ENCODE measurements at places on chromosomes 13 and 19.

GRCh38 chr13:27772651-27773425, 19.4 kb upstream of the GSX1 start:
- DNase-seq = no peak

DNA sequence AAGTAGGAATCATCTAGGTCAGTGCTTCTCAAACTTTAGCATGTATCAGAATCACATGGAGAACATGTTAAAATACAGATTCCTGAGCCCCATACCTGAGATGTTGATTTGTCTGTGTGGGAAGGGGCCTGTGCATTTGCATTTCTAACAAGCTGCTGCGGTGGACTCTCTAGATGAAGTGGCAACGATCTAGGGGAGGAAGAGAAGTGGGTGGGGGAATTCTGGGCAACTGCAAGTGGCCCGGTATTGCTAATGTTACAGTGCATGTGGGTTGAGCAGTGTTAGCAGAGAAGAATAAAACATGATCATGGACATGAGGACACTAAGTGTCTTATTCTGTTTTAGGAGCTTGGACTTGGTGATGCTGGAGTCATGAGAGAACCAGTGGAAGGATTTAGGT, 329.0 kb downstream of the OLFM4 start:
- DNase-seq = no peak

DNA sequence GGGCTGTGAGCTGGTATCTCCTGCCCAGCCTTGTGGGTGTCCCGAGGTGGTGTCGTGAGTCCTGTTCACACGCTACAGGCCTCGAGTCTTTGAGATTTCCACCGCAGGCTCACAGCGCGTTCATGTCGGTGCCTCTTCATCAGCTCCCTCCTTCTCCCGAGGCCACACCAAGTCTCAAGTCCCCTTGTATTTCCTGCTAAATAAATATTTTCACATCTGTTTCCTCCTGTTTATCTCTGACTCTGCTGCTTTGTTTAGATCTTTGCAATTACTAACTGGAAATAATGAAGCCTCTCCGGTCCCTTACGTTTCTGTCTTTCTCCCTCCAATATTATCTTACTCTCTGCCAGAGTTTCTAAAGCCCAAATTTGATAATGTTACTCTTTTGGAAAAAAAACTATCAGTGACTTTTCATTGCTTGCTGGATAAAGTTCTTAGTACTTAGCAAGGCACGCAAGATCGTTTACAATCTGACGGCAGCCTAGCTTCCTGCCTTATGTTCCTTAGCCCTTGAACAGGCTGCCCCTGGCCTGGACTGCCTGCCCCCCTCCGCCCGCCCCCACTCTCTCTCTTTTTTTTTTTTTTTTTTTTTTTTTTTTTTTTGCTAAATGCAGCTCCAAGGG, 130.5 kb upstream of the RNF113B start:
- DNase-seq = no peak

- no peak for DNase-seq
Measured at GRCh38 chr13:32224916-32225315, 90.2 kb downstream of the ZAR1L start.

GRCh38 chr13:31887286-31887685, 144.3 kb upstream of the FRY start:
- DNase-seq = no peak

GRCh38 chr19:17021328-17021727, 5.3 kb downstream of the CPAMD8 start:
- DNase-seq = no peak

- DNase-seq = peak; percentile 77
Measured at GRCh38 chr19:49937750-49938381, 8.6 kb upstream of the NUP62 start.

GRCh38 chr19:39098365-39099269, 14.4 kb downstream of the ACP7 start:
- no peak for DNase-seq

DNA sequence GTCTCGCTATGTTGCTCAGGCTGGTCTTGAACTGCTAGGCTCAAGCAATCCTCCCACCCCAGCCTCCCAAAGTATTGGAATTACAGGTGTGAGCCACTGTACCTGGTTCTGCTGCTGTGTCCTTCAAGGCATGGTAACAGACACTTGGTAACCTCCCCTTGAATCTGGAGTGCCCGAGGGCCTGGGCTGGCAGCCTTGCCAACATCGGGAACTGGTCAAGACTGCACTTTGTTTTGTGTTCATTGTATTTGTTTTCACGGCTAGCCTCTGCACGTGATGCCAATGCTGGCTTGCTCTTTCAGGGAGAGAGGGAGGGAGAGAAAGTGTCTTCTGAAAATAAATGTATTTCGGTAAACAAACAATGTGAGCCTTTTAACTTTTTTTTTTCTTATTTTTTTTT, 12.0 kb downstream of the CERS4 start:
- peak; percentile 14 for DNase-seq

DNA sequence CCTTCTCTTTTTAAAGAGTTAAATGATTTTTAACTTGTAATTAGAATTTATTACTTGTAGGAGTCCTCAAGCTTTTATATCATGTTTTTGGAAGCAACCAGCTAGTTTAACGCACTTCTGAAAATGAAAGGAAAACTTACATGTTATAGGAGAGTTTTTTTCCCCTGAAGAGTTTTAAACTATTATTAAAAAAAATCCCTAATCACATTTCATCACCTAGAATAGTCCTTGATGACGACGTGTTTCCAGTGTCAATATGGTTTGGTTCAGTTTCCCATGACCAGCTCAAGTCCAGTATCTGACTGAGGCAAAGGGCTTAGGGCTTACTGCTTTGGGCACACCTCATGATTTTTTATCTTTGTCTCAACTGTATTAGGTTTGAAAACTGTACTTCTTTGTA, 36.0 kb downstream of the URI1 start:
- DNase-seq = no peak

DNA sequence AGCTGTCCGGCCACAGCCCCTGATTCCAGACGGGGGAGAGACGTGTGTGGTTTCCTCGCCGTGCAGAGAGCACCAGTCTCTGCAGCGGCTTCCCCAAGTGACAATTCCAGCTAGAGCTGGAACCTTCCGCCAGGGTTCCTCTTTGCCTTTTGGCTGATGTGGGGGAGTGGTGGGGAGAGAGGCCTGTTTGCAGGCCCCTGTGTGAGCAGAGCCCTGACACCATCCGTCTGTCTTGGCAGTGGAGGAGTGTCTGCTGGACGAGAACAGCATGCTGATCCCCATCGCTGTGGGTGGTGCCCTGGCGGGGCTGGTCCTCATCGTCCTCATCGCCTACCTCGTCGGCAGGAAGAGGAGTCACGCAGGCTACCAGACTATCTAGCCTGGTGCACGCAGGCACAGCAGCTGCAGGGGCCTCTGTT, 25.0 kb downstream of the LAMP1 start:
- DNase-seq = no peak

- peak; percentile 19 for DNase-seq
Measured at GRCh38 chr19:12847159-12848139, 9.1 kb downstream of the MAST1 start.

DNA sequence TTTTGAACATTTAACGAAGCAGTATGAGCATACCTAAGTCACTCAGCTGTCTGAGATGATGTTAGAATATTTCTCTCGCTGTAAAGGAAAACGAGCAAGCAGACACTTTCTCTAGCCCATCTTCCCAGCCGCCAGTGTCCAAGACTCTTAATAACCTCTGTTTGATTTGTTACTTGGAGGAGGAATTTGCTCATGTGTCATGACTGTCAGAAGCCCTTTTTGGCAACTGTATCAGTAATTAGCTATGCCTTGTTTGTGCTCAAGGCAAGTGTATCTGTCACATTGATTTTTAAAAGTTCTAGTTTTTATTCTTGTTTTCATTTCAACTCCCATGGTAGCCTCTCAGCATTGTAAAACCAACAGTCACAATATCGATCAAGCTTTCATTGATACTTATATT, 828.4 kb upstream of the SLC10A2 start:
- no peak for DNase-seq

DNA sequence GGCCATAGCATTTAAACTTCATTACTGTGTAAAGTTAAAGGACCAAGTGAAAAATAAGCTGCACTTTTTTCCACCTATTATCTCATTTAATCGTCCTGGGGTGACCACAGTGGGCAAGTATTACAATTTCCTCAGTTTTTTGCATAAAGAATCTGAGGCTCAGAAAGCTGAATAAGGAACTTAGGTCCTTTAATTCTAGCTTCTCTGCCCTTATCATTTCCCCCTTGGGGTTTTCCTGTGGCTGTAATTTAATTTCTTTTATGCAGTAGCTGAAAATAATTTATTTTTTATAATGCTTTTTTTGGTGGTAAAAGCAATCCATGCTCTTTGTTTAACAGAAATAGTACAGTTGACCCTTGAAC, 59.8 kb upstream of the RCBTB2 start:
- DNase-seq = no peak

- no peak for DNase-seq
Measured at GRCh38 chr13:50141375-50141975, 126.2 kb downstream of the KCNRG start.

GRCh38 chr19:1884291-1884718, 991 bp downstream of the ABHD17A start:
- DNase-seq = no peak

DNA sequence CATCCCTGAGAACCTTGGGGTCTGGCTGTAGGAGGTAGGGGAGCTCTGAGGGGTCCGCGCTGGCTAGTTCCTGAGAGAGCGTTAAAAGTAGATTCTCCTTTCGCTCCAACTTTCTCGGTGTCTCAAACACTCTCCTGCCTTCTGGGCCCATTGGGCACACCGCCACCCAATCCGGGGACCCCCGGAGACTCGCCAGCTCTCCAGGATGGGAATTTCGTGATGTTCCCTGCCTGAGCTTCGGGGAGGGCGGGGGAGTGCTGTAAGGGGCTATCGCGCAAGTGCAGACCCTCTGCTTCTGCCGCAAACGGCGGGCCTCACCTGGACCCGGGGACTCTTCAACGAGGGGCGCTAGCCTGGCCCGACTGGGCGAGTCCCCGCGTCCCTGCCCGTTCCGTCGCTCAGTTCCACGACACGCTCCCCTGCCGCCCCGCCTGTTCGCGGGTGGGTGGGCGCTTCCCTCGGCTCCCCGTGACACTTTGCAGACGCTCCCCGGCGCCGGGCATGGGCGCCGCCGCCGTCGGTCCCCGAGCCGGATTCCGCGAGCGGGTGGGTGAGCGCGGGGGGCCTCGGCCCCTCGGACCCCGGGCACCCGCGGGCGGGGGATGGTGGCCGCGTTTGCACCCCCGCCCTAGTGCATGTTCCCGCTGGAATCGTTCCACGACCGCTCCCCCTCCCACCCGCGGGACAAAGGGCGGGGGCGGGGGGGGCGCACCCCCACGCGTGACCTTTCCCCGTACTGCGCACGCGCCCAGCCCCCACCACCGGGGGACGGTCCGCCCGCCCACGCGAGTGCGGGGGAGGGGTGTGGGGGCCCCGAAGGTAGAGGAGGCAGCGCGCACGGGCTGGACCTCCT, at the start of gene CCDC106:
Gene CCDC106, plus strand, starts transcription at position 481 of the 853 bp plus-strand sequence. CDS start 835 bp downstream, outside the sequence.
- no peak for DNase-seq

DNA sequence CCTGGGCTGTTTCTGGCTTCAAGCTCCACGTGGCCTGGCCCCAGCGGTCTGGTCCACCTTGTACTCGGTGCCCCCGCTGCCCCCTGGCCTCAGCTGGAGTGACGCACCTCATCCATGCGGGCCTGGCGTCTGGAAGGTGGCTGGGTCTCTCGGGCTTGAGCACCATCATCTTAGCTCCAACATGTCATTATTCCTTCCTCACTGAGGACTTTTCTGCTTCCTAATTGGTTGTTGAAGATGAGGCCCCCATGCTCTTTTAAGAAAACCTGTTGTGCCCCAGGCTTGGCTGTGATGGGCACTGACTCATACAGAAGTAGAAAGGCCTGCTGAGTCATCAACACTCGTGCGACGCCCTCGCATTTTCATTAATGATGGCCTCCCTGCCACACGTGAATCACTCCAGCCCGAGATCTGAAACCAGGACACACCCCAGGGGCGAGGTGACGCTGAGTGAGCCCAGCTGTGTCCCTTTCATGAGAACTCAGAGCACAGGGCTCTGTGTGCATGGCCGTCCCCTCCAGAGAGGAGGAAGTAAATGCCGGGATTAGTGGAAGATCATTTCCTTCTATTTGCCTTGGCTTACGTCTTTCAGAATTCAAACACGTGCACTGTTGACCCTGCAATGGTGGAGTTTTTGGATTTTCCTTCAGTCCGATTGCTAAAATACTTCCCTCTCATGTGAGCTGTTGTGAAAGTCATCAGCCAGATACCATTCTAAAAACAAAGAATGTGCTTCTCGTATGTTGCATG, 14.0 kb upstream of the GJA3 start:
- DNase-seq = no peak

GRCh38 chr19:45771311-45771933, 2.4 kb upstream of the SIX5 start:
- no peak for DNase-seq

- no peak for DNase-seq
Measured at GRCh38 chr19:18644196-18645034, 7.6 kb downstream of the KLHL26 start.

DNA sequence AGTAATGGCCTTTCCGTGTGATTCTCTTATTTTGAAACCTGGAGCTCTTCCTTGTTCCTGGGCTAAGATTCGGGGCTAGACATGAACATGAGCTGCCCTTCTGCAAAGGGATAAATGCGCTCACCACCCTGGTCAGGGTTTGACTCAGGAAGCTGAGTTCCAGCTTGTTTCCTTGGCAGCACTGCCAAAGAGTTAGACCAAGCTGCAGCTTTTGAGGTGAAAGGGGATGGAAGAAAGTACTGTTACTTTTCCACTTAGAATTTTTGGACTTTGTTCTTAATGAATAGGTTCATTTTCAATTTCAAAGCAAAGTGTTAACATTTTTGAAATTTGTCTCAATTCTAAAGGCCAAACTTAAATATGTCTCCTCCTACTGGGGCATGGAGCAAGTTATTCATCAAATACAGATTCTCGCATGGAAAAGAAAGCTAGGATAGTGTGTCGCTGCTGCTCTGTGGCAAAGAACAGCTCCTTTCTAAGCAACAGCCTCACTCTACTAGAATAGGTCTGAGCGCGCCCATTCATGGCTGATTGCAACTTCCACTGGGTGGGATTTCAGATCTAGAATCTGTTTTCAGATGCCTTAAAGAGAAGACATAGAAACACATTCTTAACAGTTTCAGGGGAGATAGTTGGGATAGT, 2.2 kb downstream of the RGCC start:
- DNase-seq = no peak

- DNase-seq = no peak
Measured at GRCh38 chr13:93098972-93099371, 127.6 kb upstream of the GPC6 start.

GRCh38 chr13:105196052-105196451, 1339.4 kb downstream of the EFNB2 start:
- no peak for DNase-seq

DNA sequence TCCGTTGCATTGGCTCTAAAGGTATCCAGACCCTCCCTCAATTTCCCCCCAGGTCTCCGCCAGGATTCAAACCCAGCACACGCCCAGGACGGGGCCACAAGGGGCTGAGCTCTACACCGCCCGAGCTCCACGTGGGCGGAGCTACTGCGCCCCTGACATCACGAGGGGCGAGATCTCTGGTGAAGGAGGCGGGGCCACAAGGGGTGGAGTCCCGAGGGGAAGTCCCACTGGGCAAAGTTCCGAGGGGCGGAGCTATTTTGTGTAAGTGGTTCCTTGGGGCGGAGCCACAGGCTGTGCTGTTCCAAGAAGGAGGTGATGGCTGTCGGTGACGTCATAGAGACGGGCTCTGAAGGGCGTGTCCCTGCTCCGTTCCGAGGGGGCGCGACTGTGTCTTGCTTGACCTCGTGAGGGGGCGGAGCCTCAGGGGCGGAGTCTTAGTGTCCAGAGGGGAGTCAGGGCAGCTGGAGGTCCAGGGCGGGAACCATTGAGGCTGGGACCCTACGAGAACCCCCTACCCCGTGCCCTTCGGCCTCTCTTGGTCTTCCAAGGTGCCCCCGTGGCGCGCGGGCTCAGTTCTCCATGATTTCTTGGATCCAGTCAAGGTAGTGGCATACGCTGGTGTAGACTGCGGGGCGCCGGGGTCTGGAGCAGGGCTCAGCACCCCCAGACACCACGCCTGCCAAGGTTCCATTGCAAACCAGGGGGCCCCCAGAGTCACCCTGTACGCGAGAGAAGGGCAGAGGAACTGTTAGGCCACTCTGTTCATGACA, 1.3 kb upstream of the KLK8 start:
- DNase-seq = peak; percentile 9
